CD4-positive, alpha-beta memory T cell (primary cell): ENCODE measurements at places on chromosomes 12 and 14.

DNA sequence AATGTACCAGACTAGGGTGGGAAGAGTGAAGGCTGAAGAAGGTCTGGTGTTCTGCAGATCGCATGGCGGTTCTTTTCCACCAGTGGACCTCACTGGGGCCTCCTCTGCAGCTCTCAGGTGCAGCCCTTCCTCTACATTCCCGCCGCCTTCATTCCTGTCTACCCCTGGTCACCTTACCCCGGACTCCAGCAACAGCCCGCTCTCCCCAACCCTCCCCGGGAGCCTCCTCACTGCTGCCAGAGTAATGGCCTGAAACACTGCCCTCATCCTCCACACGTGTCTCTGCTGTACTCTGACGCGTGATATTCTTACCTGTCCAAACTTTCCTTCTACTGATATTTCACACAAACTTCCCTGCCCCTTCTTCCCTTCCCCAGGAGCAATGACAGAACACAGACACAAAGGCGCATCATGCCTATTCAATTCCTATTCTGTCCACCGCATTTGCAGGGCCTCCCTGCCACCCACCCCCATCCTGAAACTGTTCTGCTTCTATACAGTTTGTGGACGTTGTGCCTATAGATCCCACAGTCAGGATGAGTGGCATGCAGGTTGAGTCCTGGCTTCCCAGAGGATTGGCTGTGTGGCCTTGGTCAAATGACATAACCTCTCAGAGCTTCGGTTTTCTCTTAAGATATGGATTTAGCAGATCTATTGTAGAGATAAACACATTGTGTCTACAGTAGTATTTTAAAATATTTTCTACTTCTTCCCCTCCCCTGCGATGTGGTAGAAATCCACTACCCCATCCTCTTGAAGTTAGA, 1.7 kb upstream of the NUAK1 start:
- no peak for DNase-seq

GRCh38 chr14:91113829-91114078, at the start of gene DGLUCY:
TSS of gene DGLUCY (plus strand) at chr14:91114073. CDS start at chr14:91160295, 46,222 bp downstream.
- DNase-seq: no peak

- no peak for DNase-seq
These were observed 63.7 kb downstream of the TRAF3 start for GRCh38 chr14:102840771-102841528.

- no peak for DNase-seq
These were observed 125.2 kb upstream of the KRR1 start for GRCh38 chr12:75636607-75637006.

DNA sequence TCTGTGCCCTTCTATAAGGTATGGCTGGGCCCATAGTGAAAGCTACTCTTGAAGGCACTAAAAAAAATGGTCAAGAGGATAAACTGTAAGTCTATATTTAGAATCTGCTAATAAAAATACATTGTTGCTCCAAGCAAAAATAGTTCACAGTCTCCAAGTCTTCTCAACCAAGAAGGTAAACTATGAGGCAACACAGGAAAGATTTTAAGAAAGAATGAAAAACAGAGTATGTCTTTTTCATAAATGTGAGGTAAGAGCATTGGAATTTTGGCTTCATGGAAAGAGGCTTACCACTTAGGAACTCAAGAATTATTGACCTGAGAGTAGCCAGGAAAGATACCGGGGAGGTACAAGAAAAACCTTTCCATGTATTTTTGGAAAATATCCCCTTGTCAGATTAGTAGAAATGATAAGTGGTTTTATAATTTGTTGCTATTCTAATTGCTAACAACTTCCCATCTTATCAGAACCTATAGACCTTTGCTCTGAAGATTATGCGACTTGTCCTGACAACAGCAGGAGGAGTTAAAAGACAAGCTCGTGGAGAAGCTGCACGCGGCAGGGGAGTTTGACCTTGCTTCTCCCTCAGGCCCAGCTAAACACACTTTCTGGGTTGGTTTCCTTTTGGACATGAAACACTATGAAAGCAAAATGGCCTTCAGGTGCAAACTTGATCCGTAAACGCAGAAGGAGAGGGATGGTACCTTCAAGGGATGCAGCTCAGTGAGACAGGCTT, 238.1 kb downstream of the FOXN3 start:
- DNase-seq: no peak

GRCh38 chr14:104973385-104974145, 4.6 kb downstream of the AHNAK2 start:
- DNase-seq: no peak

- peak; percentile 62 for DNase-seq
These were observed 14.8 kb upstream of the PPP1R1A start for GRCh38 chr12:54603173-54603814.

- no peak for DNase-seq
These were observed 55.4 kb downstream of the SCAF11 start for GRCh38 chr12:45934956-45935355.

- no peak for DNase-seq
These were observed 137.6 kb upstream of the MAX start for GRCh38 chr14:65239938-65240296.

DNA sequence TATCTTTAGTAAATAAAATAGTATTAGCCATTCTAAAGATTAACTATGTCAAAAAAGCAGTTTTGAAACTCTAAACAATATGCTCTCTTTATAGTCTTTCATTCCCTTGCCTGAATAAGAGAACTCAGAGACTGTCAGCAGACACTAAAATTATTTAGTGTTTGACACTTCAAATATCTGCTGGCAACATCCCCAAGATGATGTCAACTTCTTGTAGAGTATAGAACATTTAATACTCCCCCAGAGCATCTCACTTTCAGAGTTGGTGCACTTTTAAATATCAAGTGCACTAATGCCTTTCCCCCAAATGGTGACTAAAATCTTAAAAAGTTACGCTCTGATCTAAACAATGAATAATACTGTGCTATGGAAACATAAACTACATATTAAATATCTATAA, 374.9 kb downstream of the SLC6A15 start:
- no peak for DNase-seq

DNA sequence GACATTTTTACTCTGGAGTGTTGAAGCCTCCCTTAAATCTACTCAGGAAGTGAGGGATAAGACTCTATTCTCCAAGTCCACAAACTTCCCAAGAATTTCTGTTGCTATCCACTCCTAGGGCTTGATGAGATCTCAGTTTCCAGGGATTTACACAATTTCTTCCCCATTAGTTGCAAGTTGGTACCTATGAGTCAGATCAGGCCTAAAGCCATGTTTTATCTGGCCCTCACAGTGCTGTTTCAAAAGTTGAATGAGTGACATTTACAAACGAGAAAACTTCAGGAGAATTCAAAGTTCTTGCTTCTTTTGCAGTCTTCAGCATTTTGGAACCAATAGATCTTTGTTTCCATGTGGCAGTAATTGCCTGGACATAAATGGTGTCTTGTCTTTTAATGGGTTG, 156.4 kb upstream of the SYT10 start:
- DNase-seq: no peak

DNA sequence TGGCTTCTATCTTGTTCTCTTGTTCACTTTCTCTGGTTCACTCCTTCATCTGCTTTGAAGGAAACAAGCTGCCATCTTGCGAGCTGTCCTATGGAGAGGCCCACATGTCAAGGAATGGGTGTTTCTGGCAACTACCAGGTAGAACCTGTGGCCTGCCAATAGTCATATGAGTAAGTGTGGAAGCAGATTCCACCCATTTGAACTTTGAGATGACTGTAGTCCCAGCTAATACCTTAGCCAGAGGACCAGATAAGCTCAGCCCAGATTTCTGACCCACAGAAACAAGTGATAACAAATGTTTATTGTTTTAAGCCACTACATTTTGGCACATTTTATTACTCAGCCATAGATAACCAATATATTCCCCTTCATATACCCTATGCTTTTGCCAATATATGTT, 4.0 kb upstream of the SLC38A2 start:
- no peak for DNase-seq

- DNase-seq: no peak
These were observed 34.2 kb downstream of the KCNA1 start for GRCh38 chr12:4943938-4944284.

- DNase-seq: no peak
These were observed 662 bp downstream of the EPS8 start for GRCh38 chr12:15788233-15789219.

DNA sequence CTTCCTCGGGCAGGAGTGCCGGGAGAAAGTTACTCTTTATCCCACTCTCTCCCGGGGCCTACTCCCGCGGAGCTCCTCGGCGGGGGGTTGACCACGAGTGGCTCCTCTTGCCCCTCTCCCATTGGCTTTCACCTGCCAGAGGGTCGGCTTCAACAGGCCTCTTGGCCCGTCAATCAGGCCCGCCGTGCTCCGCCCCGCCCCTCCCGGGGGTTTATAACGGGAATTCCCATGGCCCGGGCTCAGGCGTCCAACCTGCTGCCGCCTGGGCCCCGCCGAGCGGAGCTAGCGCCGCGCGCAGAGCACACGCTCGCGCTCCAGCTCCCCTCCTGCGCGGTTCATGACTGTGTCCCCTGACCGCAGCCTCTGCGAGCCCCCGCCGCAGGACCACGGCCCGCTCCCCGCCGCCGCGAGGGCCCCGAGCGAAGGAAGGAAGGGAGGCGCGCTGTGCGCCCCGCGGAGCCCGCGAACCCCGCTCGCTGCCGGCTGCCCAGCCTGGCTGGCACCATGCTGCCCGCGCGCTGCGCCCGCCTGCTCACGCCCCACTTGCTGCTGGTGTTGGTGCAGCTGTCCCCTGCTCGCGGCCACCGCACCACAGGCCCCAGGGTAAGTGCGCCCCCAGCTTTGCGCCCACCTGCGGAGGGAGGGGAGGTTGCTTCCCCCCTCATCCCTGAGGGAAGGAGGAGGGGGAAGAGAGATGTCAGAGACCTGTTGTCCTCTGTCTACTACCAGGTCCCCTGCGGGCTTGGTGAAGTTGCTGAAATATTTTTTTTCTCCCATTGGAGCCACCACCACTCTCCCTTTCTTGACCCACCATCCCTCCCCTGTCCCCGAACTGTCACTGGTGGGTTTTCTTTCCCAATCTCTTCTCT, at the start of gene SMOC1:
Gene SMOC1 (plus strand): TSS at position 242 of the 869 bp plus-strand sequence. CDS start 263 bp downstream, at position 505.
- no peak for DNase-seq

DNA sequence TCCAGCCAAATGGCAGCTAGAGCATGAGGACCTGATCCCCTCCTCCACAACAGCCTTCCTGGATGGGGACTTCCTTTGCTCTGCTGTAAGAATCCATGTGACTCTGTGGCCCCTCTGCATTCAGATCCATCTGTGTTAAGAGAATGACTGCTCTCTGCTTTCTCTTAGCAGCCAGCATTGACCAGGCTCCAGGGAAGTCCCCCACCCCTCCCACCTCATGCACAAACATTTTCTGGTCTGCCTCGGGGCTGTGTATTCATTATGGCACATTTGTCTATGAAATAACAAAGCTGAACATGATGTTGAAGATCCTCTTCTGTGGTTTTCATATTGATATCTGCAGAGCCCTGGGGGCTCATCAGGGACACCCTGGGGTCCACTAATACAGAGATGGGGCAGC, 201.7 kb downstream of the NUAK1 start:
- DNase-seq: no peak

DNA sequence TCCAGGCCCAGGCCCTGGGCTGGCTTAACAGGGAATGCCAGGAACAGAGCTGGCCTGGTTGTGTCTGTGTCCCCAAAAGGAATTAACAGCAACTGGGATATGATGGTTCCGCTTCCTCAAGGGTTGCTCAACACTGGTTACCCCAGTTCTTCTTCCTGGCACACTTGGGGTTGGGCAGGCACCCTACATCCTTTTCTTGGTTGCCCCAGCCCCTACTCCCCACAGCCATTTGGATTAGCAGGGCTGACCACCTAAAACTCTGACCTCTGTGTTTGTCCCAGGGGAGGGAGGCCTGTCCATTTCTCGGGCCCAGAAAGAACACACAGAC, 30.8 kb downstream of the NCKAP5L start:
- no peak for DNase-seq

GRCh38 chr12:6867413-6868210, at the start of gene TPI1:
TSS of gene TPI1 (plus strand) at chr12:6867531. CDS start at chr12:6867567, 36 bp downstream.
- DNase-seq: peak; percentile 60

- DNase-seq: no peak
These were observed 92.2 kb downstream of the APAF1 start for GRCh38 chr12:98737322-98737712.

- DNase-seq: no peak
These were observed 59.9 kb downstream of the PKP2 start for GRCh38 chr12:32836710-32837109.

DNA sequence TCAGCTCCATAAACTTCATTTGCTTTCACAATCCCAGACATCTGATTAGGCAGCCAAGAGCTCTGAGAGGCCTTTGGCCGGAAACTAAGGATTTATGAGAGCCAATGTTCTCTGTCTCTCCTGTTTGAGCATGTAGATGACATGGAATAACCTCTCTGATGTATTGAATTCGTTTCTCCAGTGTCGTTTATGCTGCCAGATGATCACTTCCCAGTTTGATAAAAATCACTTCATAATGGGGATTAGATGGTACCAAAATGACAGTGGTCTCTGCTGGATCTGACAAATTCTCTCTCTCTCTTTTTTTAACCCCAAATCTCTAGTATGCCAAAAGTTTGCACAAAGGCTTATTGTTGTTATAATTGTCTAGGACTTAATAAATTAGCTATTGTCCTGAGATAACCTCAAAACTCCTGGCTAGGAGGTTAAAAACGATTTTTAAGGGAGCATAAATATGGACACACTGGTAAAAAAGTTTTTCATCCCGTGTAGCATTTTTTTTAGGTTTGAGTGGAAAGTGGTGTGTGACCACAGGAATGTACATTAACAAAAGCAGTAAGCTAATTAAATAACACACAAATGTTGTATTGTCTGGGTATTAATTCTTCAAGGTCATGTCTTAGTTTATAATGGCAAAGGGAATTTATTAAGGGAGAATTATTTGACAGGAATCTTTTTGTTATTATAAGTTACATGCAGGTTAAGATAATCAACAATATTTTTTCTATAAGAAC, 82.6 kb upstream of the USP44 start:
- DNase-seq: no peak

- DNase-seq: no peak
These were observed 378.8 kb upstream of the FAR2 start for GRCh38 chr12:28770322-28770721.

GRCh38 chr14:87656315-87656714, 336.7 kb downstream of the GALC start:
- DNase-seq: no peak

DNA sequence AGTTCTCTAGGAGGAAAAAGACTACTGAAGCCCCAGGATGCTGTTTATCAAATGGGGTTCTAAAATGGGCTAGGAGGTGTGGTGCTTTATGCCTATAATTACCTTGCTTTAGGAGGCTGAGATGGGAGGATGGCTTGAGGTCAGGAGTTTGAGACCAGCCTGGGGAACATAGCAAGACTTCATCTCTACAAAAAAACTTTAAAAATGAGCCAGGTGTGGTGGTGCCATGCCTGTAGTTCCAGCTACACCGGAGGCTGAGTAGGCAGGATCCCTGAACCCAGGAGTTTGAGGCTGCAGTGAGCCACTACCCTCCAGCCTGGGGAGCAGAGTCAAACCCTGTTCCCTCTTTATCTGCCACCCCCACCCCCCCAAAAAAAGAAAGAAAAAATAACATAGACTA, 23.3 kb upstream of the SLC2A3 start:
- DNase-seq: no peak

DNA sequence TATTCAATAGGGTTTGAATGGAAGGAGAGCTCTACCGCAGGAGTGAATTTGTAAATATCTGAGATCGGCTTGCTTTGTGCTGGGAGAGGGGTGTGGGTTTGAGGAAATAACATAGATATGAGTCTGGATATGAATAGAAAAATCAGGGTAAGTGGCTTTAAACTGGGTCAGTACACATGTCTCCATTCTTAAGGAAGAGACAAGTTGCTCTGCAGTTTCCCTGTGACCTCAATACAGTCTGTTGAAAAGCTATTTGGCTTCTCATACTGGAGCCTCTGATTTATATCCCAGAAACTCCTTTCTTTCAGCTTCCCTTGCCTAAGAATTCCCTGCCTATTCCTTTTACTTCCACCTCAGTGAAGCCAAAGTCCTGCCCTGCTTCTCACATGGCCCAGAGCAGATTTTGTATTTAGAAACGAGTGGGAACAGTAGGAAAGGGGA, 153.5 kb upstream of the ATF7IP start:
- DNase-seq: no peak
